NCI-H1048 (cell line): ENCODE measurements at places on chromosomes 11 and 22.

DNA sequence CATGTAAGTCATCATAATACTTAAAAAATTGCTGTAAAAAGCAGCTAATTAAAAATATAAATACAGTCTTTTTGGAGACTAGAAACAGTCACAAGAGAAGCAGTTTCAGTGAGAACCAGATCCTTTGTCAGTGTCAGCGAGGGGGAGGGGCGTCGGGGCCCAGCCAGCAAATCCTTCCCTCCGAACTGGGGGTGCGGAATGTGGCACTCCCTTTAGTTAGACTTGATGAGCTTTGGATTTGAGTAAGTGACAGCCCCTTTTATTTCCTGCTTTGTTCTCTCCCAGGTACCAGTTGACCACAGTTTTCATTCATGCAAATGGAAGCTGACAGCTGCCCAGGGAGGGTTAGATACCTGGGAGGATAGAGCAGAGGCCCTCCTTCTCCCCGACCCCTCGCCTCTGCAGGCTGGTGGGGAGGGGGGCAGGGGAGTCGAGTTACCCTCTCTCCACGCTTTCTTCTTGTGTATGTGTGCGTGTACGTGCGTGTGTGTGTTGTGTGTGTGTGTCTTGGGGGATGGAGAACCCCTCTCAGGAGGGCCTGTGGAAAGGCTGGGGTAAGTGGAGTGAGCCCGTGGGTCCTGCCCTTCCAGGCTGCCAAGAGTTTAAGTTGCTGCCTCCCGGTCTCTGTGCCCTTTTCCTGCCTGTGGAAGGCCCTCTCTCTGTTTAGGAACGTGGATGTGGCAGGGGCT lies 38.3 kb downstream of the PTPRJ start:
- DNase-seq, result no peak

GRCh38 chr11:120172054-120172911 lies 34.4 kb upstream of the TRIM29 start:
- peak; percentile 36 for DNase-seq

- DNase-seq, result no peak
Measured at GRCh38 chr22:46030231-46030880, 53.4 kb upstream of the WNT7B start.

- DNase-seq, result no peak
Measured at GRCh38 chr11:125995313-125995712, 49.5 kb downstream of the VSIG10L2 start.

GRCh38 chr11:8017894-8018483 lies 30.9 kb downstream of the EIF3F start:
- no peak for DNase-seq

DNA sequence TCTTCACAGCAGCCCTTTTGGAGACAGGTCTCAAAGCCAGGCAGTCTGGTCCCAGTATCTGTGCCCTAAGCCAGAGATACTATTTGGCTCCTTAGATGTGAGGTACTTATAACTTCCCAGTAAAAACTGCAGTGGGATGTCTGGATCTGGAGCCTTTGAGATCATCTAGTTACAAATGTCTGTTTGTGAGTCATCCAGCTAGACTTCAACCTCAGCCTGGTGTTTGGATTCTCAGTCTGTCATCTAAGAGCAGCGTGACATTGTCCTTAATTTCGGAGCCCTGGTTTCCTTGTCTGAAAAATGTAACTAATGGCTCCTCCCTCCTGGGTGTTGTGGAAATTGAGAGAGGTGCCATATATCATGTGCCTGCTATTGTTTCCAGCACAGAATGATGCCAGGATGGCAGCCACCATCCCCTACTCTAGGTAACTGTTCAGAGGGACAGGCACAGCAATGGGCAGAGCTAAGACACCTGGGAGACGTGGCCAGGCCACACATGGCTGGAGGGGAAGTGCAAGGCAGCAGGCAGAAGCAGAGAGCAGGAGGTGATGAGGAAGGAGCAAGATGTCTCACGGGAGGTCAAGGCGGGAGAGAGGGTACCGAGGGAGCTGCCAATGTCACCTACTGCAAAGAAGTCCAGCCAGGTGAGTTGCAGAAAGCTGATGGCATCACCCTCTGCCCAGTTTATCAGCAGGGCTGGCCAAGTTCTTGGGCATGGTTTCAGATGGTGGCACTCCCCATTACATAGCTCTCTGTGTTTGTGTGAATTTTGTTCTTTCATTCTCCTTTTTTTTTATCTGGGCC lies 20.6 kb upstream of the ST3GAL4 start:
- no peak for DNase-seq

GRCh38 chr11:3223932-3224381 lies 5.3 kb upstream of the MRGPRG start:
- no peak for DNase-seq

- DNase-seq, result no peak
Measured at GRCh38 chr11:43987384-43988039, 45.1 kb downstream of the C11orf96 start.

- no peak for DNase-seq
Measured at GRCh38 chr11:10627291-10627690, 58.8 kb upstream of the LYVE1 start.

- DNase-seq, result no peak
Measured at GRCh38 chr11:45663486-45664375, 1.7 kb downstream of the CHST1 start.

DNA sequence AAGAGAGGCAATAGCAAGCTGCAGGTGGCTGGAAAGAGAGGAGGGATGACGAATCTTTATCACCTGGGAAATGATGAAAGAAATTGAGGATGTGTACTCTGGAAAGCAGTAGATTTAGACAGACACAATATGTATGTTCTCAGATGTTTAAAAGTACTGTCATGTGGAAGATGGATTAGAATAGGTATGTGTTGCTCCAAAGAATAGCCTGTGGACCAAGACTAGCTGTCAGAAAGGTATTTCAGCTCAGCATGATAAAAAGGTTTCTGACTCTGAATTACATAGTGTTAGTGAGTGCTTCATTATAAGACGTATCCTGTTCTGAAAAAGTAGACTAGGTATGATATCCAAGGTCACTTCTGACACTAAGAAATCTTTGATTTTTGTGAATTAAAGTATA lies 322.4 kb downstream of the CNTN5 start:
- no peak for DNase-seq

- no peak for DNase-seq
Measured at GRCh38 chr11:76708972-76709660, 38.6 kb upstream of the LRRC32 start.

GRCh38 chr22:23106906-23107367 lies 34.9 kb downstream of the RSPH14 start:
- DNase-seq, result no peak

DNA sequence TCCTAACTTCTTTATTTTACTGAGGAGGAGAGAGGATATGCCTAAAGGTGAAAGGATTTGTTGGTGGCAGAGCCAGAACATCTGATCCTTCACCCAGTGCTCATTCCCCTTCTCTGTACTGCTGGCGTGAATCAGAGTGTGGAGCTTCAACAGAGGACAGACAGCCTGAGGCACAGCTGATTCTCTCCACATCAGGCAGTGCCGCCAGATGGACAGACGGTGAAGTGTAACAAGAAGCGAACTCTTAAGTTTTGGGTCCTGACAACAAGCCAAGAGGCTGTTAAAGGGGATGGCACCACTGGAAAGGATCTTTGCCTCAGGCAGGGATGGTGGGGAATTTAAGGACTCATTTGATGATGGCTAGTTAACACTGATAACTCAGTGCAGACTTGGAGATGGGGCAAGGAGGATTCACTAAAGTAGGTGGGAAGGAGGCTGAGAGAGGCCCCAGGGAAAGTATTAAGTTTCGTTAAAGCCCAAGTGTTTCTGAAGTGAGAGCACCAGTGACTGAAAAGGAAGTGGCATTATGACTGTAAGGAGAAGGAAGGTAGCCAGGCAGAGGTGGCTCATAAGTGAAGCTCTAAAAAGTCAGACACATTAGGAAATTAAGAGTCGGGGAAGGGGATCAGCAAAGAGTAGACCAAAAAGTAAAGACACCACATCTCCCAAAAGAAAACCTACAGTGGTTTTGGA lies 81.3 kb downstream of the CLPB start:
- no peak for DNase-seq

DNA sequence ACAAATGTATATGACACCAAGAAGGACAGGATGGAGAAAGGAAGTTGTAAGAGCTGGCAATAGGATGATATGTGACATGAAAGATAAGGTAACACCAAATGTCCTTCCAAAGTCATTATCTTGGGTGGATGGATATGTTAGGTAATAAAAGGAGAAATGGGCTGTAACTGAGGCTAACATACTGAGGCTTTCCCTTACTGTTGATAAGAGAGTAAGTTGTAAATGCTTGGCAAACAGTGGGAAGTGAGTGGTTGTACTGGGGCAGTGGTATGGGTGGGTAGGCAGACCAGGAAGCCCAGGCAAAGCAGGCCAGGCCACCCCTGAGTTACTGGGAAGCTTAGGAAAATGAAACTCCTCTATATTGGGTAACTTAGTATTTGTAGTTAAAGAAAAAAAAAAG lies 73.7 kb downstream of the ARHGAP42 start:
- no peak for DNase-seq

DNA sequence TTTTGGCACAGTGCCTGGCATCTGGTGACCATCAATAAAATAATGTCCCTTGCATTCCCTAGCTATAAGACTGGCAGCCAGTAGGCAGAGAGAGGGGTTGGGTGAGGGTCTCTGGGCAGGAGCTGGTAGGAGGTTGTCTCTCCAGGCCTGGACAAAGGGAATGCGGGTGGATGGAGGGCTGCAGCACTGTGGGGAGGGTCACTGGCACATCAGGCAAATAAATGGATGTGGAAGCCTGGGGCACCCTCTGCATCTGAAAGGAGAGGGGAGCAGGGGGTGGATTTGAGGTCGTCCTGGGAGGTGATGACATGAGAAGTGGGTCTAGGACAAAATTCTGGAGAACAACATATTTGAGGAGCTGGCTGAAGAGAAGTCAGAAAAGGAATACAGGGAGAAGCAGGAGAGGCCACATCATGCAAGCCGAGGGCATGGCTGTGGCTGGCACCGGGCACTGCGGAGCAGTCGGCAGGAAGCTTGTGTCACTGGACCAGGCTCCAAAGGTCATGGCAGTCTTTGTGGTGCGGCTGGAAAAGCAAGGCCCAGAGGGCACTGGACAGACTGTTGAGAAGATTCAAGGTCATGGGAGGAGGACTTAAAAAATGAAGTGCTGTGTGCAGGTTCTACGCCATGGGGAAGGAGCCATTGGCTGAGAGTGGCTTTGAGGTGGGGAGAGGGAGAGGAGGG lies 36.5 kb upstream of the THY1 start:
- no peak for DNase-seq

DNA sequence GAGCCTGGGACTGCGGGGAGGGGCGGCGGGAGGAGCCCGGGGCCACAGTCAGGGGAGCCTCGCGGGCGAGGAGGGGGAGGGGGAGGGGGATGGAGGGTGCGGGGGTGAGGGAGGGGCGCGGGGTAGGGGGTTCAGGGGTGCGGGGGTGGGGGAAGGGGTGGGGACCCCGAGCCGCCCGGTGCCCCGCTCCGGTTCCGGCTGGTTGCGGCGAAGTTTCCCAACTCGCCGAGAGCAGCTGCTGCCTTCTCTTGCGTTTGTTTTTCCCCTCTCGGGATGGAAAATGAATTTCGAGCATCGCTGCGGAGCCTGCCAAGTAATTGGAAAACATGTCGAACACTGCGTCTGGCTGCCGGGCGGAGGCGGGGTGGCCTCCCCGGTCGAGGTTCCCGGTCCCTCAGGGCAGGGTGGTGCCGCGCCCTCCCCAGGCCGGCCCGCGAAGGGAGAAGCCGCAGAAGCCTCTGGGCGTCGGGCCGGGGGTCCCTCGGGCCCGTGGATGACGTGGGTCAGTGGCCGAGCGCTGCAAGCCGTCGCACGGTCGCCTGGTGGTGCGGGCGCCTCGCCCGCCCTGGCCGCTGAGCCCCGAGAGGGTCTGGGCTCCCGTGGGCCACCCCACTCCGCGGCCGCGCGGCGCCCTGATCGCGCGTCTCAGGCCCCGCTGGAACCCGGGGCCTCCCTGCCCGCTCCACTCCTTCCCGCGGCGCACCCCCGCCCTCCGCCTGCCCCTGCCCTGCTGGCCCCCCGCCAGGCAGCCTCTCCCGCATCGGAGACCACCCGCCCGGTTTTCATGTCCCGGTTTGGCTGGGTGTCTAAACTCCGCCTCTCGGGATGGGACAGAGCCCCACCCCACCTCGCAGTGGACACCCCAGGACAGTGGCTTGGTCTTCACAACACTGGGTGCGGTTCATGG lies 12.1 kb downstream of the SPATA19 start:
- DNase-seq, result no peak

DNA sequence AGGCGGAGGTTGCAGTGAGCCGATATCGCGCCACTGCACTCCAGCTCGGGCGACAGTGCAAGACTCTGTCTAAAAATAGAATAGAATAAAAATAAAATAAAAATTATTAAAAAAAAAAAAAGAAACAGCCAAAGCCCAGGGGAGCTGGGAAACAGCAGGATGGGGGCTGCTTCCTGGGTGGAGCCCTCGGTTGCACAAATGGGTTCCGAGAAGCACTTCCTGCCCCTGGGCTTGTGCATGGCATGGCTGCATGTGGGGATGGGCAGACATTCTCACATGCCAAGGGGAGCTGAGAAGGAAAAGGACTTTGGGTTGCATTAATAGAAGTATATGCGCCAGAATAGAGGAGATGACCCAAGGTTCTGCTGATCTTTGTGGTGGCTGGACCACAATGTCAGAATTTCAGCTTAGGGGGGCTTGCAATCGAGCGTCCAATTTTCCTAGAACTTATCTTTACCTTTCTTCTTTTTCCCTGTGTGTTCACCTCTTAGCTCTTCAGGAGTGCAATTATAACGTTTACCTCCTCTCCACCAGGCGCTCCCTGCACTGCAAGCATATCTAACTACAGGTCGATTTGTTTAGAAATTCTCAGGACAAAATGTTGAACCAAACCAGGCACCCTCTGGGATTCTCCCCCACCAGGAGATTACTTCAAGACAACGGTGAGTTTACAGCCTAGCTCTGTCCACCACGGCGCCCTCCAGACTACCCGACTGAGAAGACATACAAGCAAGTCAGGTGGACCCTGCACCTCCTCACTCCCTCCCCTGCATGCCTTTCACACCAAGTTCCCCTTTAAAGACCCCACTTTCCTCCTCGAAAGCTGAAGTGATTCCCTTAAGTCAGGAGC lies 53.2 kb downstream of the SHISAL1 start:
- no peak for DNase-seq

GRCh38 chr11:131688048-131688693 lies 317.8 kb downstream of the NTM start:
- no peak for DNase-seq

GRCh38 chr11:1792461-1792860 lies 28.7 kb upstream of the CTSD start:
- DNase-seq, result no peak

DNA sequence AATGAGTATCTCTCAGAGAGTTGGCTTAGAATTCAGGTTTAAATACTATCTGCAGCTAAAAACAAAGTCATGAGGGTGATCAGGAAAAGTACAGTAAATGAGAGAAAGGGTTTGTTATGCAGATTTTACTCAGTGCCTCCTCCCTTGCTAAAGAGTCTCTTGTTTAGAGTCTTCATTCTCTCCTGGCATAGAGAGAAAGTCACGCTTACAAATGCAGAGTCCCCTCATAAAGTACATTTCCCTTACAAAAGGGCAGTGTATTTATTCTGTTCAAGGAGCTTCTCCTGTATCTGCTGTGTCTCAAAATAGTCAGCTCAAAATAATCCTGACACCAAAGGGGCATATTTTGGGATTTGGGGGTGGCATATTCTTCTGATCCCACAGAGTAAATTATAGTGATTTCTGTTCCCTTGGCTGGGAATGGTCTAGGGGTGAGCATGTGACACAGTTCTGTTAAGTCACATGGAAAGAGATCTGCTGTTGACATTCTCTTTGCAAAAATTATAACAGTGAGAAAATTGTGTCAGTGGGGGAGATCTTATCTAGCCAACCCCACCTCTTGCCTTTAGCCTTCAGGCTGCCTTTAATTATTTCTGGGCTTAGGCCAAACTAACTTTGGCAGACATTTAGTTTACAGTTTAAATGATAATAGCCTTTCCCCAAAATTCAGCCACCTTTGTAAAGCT lies 102.9 kb downstream of the MTNR1B start:
- no peak for DNase-seq
